Mammary epithelial cell (primary cell): ENCODE measurements at places on chromosomes 16 and 17.

- peak; percentile 89 for DNase-seq
Measured at GRCh38 chr17:44708401-44709263, at the start of gene DBF4B. Gene DBF4B (plus strand): TSS chr17:44708665. CDS start chr17:44708821, 156 bp downstream.

GRCh38 chr17:80959330-80960036 lies 32.2 kb upstream of the CHMP6 start:
- DNase-seq = no peak

DNA sequence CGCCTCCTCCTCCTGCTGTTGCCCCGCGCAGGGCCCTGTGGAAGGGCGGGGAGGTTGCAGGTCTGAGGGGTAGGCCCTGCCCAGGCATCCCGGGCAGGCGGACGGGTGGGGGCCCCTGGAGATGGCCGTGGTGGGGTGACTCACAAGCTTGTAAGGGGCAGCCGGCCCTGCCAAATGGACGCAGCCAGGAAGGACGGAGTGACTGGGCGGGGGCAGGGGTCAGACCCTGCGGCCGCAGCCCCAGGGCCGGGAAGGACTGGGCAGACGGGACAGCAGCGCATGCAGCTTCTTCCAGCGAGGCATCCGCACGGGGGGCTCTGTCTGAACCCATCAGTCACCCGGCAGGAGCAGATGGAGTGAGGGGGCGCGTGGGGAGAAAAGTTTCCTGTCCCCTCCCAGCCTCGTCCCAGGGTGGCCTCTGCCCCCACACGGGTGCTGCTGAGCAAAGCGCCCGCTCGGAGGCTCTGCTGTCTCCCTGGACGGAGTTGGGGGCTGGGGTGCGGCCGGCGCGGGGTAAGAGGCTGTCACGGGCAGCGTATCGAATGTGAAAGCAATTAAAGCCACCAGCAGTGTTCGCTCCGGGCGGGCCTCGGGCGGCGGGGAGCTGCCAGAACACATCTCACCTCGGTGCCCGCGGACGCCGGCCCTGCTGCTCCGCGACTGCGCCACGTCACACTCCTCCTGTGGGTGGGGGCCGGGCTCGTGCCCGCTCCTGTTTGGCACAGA lies 5.4 kb upstream of the PRR35 start:
- DNase-seq = peak; percentile 47

DNA sequence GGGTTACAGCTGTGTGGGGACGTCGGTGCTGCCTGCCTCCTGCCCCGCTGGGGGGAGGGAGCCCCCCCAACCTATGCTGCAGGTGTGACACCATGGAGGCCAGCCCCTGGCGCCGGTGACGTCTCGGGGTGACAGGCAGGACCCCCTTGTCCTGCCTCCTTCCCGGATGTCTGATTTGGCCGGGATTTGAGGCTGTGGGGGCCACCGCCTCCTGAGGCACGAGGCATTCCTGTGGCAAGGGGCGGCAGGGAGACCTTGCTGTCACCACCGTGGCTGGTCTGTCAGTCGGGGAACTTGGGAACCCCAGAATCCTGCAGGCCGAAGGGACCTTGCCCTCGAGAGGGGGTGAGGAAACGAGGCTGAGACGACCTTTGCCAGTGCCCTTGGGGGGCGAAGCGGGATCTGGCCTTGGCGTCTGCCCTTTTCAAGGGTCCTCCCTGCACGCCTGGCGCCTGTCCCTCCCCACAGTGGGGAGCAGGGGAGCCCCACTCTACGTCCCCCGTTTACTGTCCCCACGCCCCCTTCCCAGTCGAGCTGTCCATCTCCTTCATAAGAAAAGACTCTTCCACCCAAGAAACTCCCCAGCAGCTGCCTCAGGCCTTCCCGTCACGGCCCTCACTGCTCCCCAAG lies 74.4 kb downstream of the METRNL start:
- DNase-seq = no peak

DNA sequence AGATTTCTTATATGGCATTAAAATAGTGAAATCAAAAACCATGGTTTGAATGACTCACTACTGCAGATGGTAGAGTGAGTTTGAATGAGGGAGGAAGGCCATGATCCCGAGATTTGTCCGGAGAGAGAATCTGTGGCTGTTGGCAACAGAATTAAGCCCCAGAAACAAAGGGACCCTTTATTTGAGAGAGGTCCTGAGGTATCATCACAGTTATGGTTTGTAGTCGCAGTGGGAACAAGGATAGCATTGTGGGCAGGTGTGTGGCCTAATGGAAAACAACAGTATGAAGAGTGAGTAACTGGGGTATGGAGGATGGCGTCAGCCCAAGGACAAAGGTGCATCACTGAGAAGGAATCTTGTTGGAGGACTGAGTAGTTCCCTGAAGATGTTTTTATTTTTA lies 8.5 kb upstream of the ZFP3 start:
- peak; percentile 97 for DNase-seq

DNA sequence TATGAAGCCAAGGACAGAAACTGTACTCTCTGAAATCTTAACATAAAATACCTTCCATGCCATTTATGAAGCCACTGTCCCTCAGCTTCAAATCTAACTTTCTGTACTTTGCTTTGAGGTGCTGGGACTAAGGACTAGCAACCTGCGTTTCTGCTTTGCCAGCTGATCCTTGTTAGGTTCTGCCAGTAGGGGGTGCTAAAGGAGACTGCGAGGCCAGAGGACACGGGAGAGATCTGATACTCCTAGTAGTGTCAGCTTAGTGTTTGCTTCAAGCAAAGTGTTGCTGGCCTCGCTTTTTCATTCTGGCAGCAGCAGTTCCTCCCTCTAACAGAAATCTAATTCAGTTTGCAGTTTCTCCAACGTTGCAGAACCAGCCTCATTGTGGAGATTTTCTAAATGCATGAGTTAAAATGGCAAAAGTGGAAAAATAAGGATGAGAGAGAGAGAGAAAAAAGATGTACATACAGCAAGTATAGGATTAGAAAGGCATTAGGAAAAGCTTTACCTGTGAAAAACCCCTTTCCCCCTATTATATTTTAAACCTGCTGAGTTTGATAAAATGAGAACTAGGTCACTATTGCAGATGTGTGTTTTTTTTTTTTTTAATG lies 297.5 kb downstream of the CA10 start:
- peak; percentile 35 for DNase-seq

DNA sequence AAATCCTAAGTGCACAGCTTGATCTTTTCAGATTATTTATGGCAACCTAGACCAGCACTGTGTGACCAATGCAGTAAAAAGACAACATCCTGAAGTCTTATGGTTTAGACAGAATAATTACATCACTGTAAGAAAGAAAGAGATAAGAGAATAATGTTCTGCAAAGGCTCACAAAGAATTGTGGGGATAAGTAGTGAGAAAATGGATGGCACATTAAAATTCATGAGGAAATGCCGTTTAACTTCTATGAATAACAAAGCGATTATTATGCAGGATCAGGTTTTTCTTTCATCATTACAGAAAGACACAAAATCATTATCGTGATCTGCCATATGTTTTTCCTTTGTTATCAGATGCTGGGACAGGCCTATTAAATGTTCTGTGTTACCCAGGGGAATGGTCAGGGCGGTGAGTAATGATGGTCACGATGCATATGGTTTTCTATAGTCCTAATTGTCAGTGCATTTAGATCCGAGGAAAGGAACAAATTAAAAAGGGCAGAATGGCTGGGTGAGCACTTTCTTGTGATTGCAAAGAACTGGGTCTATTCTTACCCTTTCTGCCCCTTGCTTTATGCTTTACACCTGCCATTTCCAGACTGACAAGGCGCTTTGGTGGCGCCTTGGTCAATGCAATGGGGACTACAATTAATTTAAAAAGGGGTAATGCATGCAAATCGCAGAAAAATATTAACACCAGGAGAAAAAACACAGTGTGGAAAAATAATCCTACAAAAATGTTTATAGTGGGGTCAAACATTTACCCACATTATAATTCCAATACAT lies 18.1 kb upstream of the DHX40 start:
- DNase-seq = no peak
